ENCODE measurements at places on chromosomes 4 and X.

DNA sequence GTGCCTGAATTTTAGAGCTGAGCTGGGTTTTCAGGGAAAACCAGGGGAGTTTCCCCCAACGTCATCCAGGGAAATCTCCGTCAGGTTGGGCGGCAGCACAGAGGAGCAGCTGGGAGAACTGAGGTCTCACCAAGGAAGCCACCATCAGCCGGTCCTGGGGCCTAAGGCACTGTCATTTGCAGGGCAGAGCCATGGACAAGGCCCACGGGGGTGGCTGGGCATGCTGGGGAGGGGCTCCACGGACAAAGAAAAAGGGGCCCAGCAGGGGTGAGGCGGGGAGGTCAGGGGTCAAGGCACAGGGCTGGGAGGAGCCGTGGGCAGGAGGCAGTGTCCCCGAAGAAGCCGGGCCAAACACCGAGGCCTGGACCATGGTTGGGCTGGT, 109.8 kb downstream of the HMX1 start:
- no peak for DNase-seq

DNA sequence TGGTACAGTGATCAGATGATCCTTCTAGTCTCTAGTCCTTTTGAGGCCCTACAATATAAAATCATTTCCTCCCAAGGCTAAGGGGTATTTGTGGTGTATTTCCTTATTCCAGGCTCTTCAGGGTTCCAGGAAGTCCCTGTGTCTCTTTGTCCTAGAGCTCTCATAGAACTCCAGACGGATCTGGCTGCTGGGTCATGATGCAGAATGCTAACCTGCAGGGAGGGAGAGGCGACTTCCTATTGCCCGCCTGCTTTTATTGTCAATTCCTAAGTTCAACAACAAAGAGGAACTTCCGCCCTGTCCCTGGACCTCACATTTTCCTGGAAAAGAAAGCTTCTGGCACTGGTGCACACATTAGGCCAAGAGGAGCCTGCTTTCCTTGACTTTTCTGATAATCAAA, 45.9 kb upstream of the ZNF827 start:
- no peak for DNase-seq

DNA sequence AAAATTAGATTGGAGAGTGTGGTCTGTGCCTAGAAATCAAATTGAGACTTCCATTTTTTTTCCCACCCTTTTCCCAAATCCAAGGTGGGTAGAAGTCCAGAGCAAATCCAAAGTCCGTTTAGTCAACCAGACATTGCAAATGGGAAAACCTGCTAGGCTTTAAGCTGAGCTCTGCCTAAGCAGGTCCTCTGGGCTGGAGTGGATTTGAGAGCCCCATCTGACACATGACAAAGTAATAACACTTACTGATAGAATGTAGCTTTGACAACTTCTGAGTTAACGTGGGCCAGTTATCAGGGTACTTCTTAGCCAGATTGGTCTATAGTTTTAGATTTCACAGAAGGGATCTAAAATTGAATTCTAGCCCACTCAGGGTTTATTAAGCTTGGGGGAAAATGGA, 242.3 kb downstream of the GALNTL6 start:
- DNase-seq, result no peak

- DNase-seq, result no peak
These were observed 31.3 kb upstream of the ANAPC4 start for GRCh38 chr4:25345744-25346143.

DNA sequence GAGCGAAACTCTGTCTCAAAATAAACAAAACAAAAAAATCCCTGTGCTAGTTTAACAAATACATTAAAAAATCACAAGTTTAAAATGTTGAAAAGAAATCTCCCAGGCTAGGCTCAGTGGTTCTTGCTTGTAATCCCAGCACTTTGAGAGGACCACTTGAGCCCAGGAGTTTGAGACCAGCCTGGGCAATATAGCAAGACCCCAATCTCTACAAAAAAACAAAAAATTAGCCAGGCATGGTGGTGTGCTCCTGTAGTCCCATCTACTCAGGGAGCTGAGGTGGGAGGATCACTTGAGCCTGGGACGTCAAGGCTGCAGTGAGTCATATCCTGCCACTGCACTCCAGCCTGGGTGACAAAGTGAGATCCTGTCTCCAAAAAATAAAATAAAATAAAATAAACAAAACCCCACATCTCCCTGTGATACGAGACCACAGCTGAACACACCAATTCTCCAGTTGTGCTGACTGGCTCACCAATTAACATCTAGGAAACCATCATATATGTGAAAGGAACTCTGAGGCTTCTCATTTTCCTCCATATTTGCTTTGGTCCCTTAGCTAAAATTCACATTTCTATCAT, 7.3 kb downstream of the RPS4X start:
- no peak for DNase-seq

GRCh38 chr4:102809190-102809589, 18.2 kb downstream of the UBE2D3 start:
- no peak for DNase-seq

- DNase-seq, result no peak
These were observed 32.4 kb downstream of the UBE2D3 start for GRCh38 chr4:102794999-102795398.

- no peak for DNase-seq
These were observed 134.2 kb downstream of the EIF4E start for GRCh38 chr4:98794565-98795205.

- no peak for DNase-seq
These were observed 370.3 kb upstream of the SMIM31 start for GRCh38 chr4:164383358-164384220.

DNA sequence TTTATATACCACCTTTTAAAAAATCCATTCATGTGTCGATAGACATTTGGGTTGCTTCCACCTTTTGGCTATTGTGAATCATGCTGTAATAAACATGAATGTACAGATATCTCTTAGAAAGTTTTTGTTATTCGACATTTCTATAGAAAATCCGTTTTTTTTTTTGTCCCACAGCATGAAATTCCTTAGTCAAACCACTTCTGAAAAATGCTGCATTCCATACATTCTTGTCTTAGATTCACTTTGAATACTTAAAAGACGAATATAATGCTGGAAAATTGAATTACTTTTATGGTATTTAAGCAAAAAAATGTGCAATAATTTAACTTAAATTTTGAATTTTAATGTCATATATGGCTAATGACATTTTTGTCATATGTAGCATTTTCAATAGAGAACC, 1345.5 kb downstream of the TECRL start:
- DNase-seq, result no peak

DNA sequence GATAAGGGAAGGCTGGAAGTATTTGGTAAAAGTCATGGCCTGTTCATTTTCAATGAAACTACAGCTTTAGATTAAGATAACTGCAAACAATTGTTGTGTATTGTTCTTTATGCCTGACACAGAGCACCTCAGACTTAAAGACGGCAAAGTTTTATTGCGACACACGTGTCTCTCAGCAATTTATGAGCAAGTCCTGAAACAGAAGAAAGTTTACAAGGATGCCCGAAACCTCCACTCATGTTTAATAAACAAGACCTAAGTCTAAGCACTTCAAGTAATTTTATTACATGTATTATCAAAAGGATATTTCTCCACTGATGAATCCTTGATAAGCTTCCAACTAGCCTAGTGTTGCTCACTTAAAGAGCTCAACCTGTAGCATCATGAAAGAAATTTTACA, 51.0 kb downstream of the DHX15 start:
- DNase-seq, result no peak

- DNase-seq, result no peak
These were observed 86.5 kb downstream of the GLRA3 start for GRCh38 chr4:174742561-174742960.

DNA sequence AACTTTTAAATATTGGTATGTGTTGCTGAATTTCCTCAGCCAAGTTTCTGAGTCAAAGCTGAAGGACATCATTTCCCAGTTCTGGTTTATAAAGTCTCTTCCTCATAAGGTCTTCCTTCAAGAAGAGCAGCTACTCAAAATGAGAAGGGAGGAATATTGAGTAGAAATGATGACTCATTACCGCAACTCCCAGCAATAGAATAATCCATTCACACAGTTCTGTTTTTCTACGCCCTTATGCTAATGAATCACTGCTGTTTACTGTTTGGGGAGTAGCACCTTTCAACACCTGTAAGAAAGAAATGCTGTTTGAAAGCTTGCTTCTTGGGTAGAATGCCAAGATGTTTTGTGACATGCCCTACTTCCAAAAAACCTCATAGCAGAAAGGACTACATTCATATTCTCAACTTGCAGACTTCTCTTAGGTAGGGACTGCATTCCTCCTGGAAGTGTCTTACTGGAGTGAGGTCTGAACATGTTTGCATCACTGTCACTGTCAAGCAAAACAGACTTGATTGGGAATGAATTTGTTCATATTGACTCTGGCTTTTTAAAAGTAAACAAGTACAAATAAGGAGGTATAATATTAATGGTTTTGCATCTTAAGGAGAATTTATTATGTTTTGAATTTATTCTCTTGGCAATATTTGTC, 147.2 kb upstream of the BANK1 start:
- DNase-seq, result no peak

- DNase-seq, result no peak
These were observed 57.6 kb upstream of the TBC1D9 start for GRCh38 chr4:140813804-140814203.

- DNase-seq, result no peak
These were observed 763.7 kb downstream of the PDHA2 start for GRCh38 chr4:96603641-96604040.

- no peak for DNase-seq
These were observed 90.8 kb downstream of the COL25A1 start for GRCh38 chr4:109211671-109212070.

- DNase-seq, result no peak
These were observed 1043.1 kb upstream of the PABPC4L start for GRCh38 chr4:135244696-135245095.

- no peak for DNase-seq
These were observed 47.1 kb downstream of the HTT start for GRCh38 chr4:3121596-3121995.

DNA sequence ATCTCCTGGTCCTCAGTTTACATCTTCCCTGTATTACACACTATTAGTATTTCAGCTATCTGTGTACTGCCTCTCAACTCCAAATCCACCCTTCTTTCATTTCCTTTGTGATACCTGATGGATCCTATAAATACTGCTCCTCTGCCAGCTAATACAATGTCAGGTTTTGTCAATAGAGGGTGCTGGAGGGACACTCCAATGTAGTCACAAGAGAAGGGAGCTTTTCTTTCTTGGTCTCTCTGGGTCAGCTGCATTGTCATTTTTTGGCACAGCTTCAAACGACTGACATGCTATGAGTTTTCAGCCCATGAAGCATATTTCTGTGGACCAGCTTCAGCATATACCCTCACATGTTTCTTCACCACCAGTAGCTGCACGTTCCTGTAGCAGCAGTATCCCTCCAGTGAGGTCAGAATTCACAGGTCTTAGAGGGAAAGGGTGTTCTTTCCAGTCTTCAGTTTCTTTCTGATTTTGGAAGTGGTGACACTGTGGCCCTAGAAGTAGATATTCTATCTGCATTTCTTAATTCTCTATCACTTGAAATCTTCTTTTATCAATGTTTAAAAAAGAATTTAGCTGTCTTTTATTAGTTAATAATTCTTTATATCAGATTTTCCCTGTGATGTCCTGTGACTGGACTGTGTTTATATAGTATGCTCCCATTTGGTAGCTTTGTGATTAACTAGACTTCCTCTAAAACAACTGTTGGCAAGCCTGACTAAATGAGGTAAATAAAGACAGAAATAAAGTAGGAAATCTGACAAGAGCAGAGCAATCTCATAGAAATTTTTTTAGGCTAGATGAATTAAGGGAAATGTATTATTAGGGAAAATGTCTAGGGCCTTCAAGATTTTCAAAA, 60.6 kb downstream of the GABRA2 start:
- no peak for DNase-seq

- DNase-seq, result no peak
These were observed 68.2 kb upstream of the ACSL1 start for GRCh38 chr4:184893801-184894571.

- DNase-seq, result no peak
These were observed 101.9 kb downstream of the MAB21L2 start for GRCh38 chr4:150683775-150684350.

DNA sequence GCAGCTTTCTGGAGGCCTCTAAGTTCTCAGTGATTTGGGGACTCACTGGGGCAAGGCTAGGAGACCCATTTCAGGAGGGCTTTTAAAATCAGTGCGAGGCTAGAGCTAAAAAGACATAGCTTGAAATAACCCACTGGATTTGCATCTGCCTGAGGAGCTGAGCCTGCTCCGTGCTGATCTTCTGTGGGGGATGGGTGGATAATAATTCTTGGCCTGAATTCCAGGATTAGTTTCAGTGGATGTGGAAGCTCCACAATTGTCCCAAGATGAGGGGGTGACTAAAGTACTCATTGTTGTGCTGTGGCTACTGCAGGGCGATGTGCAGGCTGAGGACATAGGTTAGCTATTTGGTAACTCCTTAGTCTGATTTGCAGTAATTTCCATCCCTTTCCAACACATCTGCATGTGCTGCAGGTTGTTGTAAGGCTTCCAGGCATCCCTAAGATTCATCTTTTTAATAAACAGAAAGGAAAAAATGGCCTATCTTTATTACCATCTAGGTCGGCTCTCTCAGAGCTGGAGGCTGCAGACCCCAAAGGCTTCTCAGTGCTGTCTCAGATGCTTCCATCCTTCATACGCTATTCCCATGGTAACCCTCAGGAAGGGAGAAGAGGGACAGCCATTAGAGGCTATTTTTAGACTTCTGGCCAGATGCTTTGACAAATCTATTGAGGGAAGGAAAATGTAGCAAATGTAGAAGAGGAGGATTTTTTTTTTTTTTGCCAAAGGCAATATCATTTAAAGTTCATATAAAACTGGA, 63.4 kb downstream of the GRXCR1 start:
- DNase-seq, result no peak

DNA sequence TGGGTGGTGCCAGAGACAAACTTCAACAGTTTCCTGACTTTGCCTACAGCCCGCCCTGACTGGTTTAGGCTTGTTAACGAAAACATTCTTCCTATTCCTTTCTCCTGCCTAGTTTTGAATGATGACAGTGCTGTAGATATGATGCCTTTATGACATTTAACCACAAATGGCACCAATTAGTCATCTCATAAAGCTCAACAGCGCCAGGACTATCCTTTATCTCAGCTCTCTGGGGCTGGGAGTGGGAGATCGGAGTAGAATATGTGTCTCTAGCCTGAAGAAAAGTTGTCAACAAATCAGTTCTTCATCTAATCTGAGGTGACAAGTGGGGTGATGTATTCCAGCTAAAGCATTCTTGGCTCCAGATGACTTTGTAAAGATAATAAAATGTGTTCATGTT, 64.6 kb upstream of the SH3RF1 start:
- DNase-seq, result no peak

DNA sequence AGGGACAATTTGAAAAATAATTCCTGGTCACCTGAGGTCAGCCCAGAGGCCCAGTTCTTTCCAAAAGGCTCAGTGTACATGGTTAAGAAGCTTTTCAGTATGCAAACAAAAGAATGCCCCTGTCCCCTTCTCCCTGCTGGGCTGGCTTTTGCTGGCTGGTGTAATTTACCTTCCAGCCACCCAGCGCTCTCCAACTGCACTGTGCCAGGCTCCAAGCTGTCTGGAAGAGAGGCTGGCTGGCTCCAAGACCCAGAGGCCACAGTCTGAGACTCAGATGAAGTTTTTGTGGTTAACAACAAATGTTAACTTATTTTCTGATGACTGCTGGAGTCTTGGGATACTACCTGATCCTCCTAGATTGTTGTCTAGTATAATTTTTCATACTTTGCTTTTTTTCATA, 11.9 kb upstream of the KIT start:
- no peak for DNase-seq

Measured in GDM1 (cell line).